ENCODE measurements at places on chromosomes 11 and 22.

GRCh38 chr11:45726493-45727054 lies 61.2 kb upstream of the CHST1 start:
- DNase-seq = no peak

DNA sequence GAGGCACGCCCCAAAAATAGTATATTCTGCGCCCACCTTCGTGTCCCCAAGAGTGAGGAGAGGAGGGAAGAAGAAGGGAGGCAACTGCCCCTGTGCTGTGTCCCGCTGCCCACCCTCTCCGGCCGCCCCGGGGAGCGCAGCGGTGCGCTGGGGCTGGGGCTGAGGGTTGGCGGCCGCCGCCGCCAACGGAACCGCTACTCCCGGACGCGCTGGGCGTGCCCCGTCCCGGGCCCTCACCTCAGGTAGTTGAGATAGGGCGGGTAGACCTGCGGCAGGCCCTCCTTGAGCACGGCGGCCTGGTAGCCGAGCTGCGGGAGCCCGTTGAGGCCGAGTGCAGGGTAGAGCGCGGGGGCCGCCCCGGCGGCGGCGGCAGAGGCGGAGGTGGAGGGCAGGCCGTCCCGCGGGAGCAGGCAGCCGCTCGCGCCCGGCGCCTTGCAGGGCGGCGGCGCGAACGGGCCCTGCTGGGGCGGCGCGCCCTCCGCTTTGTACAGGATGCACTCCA lies 2.4 kb downstream of the PGR start:
- no peak for DNase-seq

- DNase-seq = peak; percentile 12
Observed at GRCh38 chr11:105000797-105001196, 22.2 kb downstream of the CASP5 start.

DNA sequence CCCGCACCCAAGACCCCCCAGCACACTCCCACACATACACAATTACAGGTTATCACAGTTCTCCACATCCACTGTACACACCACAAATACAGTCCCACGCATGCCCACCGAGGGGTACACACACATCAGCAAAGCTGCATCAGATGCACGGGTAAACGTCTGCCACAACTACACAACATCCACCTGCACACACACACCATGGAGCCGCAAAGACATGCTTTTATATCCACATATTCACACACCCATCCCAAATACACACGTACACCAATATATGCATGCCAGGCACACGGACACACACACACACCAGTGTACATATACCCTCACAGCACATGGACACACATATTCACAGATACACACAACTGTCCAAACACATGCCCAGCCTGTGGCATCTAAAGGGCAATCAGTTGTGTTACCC lies 5.4 kb upstream of the KCNJ4 start:
- no peak for DNase-seq

GRCh38 chr11:116932181-116932580 lies 94.8 kb upstream of the APOA1 start:
- no peak for DNase-seq

- no peak for DNase-seq
Observed at GRCh38 chr11:101870510-101870909, 44.3 kb upstream of the CEP126 start.

- peak; percentile 6 for DNase-seq
Observed at GRCh38 chr11:35764417-35764816, 101.8 kb downstream of the TRIM44 start.

DNA sequence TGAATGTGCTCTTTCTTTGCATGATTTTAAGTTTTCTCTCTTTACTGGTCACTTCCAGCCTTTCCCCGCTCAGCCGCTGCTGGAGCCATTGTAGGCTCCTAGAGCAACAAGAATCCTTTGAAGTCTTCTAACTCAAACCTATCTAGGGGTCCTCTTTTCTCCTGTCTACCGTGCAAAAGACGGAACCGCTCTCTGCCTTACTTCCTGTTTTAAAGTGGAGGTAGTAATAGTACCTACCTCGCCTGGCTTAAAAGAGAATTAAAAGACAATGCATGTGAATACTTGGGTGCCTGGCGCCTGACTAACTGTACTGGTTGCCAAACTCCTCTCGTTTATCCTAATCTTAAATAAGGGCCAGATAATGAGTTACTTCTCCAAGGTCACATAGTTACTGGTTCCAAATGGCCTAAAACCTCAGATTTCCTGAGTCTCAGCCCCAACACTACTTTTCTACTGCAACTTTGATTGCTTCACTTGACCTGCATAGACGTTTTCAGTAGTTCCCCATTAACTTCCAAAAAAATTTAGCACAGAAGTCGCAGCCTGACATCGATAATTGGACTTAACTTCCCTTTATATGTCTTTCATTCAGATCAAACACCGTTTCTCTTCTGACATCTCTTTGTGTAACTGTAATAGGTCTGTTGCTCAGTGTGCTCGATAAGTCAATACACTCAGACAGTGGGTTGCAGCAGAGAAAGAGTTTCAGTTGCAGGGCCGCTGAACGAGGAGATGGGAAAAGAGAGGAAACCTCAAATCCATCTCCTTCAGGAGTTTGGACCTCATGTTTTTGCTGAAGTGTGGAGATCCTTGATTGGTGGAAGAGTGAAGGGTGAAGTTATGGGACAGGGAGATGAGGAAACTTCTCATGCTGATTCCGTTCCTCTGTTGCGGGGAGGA lies 891 bp downstream of the SAMM50 start:
- no peak for DNase-seq

Measured in ACHN (cell line).